ENCODE measurements at places on chromosomes 2 and 18.

GRCh38 chr2:28454016-28454930, 41.6 kb upstream of the PLB1 start:
- no peak for DNase-seq

DNA sequence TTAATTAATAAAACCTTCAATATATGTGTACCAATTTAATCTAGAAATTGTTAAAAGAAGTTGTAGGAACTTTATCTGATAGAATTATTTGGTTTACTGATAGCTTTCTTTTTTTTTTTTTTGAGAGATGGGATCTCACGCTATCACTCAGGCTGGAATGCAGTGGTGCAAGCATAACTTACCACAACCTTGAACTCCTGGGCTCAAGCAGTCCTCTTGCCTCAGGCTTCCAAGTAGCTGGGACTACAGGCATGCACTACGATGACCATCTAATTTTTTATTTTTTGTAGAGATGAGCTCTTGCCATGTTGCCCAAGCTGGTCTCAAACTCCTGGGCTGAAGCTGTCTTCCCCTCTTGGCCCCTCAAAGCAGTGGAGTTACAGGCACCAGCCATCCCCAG, 66.8 kb downstream of the CCDC138 start:
- no peak for DNase-seq

- DNase-seq = no peak
Measured at GRCh38 chr2:230234845-230235244, 9.3 kb downstream of the SP140 start.

DNA sequence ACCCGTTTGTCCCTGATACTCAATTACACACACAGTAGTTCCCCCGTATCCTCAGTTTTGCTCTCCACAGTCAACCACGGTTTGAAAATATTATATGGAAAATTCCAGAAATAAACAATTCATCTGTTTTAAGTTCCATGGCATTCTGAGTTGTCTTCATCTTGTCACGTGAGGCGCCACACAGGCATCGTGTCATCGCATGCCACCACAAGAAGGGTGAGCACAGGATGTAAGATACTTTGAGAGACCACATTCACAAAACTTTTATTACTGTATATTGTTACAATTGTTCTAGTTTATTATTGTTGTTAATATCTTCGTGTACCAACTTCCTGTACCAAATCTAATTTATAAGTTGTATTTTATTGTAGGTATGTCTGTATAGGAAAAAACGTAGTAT, 17.7 kb downstream of the ADNP2 start:
- DNase-seq = no peak

DNA sequence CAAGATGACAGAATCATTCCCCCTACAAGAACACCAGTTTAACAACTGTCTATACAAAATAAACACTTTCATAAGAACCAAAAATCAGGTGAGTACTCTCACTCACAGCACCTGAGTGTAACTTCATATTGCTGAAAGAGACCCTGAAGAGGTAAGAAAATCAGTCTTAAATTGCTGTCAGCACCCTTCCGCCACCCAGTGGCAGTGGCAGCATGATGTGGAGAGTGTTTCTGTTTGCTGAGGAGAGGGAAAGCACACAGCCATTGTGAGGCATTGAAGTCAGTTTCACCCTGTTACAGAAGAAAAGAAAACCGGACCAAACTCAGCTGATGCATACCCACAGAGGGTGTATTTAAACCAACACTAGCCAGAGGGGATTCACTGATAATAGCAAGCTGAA, 1240.8 kb upstream of the CRIM1 start:
- no peak for DNase-seq

DNA sequence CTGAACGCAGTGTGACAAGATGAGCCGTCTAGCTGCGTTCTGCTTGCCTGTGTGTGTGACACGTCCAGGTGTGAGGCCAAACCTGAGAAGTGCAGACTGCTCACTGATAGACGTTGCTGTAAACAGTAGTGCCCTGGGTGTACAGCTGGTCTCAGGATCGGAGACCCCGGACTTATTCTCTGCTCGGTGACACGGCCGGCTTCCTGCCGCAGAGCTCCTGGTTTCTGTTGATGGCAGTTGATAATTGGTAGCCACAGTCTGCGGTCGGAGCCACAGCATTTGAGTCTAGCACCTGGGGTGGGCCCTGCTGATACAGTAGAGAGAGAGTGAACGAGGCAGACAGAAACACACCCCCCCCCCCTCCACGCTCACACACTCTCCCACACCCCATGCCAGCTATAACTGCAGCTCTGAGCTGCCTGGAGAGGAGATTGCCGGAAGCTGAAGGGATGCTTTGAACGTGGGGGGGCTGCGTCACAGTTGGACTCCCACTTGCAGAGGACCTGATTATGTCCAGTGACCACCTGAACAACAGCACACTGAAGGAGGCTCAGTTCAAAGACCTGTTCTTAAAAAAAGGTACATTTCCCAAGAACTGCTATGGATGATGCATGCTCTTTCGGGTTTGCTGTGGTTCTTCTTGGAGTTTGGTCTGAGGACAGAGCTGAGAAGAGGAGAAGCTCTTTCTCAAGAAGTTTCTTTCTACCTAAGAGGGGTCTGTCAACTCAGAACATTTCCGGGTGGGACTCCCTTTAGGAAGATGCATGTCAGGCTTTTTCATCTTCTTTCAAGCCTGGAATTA, 114.0 kb downstream of the FAM210A start:
- no peak for DNase-seq

GRCh38 chr2:111675419-111676194, 208.4 kb downstream of the ANAPC1 start:
- no peak for DNase-seq

GRCh38 chr2:26241928-26242436, 2.5 kb downstream of the HADHA start:
- no peak for DNase-seq

- no peak for DNase-seq
Measured at GRCh38 chr18:68722821-68723220, 7.9 kb upstream of the TMX3 start.

DNA sequence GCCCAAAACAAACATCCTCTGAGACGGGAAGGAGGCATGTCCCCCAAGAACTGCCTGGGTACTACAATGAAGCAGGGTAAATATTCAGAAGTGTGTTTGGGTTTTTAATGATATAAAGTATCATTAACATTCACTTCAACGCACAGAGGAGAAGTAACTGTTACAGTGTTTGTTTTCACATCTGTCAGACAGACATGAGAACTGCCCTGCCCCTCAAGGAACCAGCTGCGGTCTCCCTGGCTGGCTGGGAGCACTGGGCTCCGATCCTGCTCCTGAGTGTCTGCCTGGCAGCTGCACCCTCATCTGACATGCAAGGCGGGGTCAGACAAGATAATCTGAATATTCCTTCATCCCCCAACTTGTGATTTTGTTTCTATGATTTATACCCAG, 75.6 kb downstream of the MBP start:
- no peak for DNase-seq

DNA sequence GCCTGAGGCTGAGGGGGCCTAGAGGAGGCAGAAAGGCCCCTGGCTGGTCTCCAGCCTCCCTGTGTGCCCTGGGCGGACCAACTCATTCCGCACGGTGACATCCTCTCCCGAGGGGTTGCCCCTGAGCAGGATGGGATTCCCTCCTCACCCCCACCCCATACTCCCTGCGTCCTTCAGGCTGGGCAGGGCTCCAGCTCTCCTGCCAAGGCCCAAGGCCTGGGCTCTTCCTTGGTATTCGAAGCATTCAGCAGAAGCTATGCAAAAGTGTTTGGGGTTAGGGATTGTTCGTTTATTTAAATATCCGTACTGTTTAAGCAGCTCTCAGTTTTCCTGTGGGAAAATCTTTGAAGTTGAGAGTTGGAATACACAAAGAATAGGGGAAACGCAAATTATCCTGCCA, 113.1 kb upstream of the RAB12 start:
- no peak for DNase-seq

GRCh38 chr2:106272216-106272807, 78.2 kb upstream of the UXS1 start:
- DNase-seq = no peak

GRCh38 chr2:110860630-110861029, 128.3 kb downstream of the ACOXL start:
- DNase-seq = no peak

DNA sequence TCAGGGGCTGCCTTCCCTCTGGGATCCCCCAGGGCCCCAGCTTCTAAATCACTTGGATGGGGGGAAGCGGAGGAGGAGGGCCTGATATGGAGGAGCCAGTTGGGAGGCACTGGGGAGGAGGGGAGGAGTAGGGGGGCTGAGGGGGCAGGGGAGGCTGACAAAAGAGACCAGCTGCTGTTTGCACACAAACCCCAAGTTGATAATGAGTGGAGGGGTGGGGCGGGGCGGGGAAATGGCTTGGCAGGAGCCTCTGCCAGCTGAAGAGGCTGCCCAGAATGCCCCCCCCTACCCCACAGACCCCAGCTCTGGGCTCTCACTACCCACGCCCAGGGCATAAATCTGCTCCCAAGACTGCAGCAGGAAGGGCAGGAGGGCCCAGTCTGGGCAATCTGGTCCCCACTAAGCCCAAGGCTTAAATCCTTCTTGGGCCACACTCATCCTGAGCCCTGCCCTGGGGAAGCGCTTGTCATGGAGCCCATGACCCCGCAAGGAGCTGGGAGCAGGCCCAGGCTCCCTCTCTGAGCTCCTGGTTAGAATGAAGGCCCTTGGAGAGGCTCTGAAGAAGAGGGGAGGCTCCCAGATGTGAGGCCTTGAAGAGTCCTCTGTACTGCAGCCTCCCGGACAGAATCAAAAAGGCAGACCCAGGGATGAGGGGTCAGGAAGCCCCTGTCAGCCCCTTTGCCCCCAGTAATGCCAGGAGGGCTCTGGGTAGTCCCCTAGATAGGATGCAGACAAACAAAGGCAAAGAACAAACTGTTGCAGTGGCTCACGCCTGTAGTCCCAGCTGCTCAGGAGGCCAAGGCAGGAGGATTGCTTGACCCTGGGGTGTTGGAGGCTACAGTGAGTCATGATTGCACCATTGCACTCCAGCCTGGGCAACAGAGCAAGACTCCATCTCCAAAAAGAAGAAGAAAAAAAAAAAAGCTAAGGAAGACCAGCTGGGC, 24.8 kb upstream of the PTMA start:
- peak; percentile 40 for DNase-seq

- DNase-seq = no peak
Measured at GRCh38 chr2:195094330-195094729, 562.7 kb upstream of the SLC39A10 start.

GRCh38 chr18:25399554-25399953, 47.6 kb upstream of the ZNF521 start:
- no peak for DNase-seq

DNA sequence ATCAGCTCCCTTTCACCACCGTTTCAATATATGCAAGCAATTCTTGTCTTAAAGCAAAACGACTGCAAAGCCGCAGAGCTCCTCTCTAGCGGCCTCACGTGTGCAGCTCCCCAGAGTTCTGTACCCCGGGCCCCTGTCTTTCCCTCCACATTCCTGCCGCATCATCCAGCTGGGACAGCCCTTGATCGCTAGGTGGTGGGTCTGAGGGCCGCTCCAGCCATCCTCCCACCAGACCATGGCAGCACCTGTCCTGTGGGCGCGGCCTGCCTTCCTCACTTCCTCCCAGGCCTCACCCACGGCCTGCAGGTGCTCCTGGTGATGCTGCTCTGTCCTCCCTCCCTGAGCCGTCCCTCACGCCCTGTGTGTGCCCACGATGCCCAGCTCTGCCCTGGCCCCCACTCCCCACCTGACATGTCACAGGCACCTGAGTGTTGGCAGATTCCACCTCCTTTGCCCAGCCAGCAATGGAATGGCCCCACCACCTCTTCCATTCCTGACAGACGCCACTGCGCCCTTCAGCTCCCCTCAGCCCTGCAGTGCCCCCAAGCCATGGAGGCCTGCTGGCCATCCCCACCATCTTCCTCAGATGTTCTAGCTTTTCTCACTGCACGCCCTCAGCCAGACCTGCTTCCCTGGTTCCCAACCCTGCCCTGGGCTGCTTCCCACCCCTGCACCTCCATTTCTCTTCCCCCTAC, 15.3 kb upstream of the ALLC start:
- DNase-seq = no peak

Measured in NCI-H2081 treated with DMSO at 0.1 percent for 48 hours (cell line).